ENCODE measurements at places on chromosomes 2 and 18.
A peak's percentile ranks its signal among the peaks of the same experiment; 100 is the strongest.

DNA sequence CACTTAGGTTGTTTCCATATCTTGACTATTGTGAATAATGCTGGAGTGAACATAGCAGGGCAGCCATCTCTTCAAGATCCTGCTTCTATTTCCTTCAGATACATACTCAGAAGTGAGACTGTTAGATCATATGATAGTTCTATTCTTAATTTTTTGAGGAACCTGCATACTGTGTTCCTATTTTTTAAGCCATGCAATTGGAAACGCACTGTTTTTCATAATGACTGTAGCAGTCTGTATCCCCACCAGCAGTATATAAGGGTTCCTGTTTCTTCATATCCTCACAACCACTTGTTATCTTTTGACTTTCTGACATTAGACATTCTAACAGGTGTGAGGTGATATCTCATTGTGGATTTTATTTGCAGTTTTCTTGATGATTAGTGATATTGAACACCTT is 15.5 kb downstream of the NEURL3 start:
- DNase-seq: no peak

GRCh38 chr2:219058541-219059374 is 2.0 kb downstream of the IHH start:
- DNase-seq: no peak

GRCh38 chr2:169131587-169132512 is 62.5 kb downstream of the DHRS9 start:
- DNase-seq: peak; percentile 31

- DNase-seq: no peak
These were observed 558 bp upstream of the CYP26B1 start for GRCh38 chr2:72148003-72148836.

GRCh38 chr2:214193943-214194342 is 216.9 kb upstream of the VWC2L start:
- DNase-seq: no peak

Data from NCI-H524 treated with DMSO at 0.1 percent for 48 hours (cell line).